WERI-Rb-1 (cell line): ENCODE measurements at places on chromosomes 3 and 15.
A peak's percentile ranks its signal among the peaks of the same experiment; 100 is the strongest.

DNA sequence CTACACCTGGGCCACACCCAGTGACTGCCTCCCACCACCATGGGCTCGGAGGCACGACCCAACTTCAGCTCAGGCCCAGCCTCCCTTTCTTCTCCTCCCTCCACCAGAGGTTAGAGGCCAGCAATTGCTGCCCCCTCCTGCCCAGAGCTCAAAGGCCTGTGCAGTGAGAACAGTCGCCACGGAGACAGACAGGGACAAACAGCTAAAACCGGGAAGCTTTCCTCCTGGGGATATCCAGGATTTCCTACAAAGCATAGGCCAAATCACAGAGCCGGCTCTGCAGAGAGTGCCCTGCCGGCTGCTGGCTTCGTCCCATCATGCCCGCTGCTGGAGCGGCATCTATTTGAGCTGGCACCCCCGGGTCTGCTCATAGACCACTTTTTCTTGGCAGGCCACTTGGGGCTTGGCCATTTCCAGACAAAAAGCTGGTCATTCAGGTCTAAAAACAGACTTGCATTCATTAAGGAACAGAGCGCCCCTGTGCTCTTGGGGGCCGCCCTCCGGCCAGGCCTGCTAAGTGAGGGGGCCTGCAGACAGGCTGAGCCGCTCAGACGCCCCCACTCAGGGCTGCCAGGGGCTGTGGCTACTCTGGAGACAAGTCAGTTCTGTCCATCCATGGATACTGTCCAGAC is 17.5 kb downstream of the GRAMD2A start:
- peak; percentile 48 for DNase-seq

DNA sequence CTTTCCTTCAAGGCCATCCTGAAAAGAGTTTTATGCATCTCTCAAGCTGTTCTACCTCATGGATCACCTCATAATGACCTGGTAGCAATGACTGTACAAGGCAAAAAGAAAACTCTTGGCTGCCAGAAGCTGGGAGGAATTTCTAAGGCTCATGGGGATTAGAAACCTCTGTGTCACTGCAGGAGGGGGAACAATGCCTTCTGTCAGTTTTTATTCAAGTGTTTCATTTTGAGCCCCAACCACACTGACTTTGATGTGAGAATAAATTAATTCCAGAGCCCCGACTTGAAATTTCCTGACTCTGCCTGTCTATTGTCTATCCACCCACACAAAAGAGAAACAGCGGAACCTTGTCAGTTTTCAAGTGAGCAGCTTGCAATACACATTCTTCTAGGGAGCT is 58.7 kb upstream of the MRPL3 start:
- peak; percentile 26 for DNase-seq

DNA sequence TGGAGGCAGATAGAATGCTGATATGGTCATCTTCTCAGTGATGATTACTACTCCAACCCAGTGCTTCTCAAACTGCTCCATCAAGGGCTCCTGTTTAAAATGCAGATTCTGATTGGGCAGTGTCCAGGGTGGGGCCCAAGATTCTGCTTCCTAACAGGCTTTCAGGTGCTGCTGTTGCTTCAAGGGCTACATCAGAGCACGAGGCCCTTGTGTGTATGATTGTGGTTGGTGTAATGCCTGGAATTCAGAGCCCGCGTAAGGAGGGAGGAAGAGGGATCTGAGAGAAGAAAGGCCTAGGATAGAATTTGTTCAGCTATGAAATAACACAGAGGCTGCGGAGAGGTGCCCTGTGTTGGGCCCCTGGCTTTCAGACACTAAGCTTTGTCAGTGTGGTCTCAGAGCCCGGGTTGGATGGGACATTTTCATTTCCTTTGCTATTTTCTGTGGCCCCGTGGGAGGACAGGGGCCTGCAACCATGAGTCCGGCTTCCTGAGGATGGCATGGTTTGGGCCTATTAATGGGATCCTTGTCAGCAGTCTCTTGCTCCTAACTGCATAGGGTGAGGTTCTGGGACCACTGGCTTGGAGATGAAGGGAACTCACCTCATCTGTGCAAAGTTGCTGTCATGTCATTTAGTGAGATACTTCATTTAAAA is 53.0 kb downstream of the ATP1B3 start:
- no peak for DNase-seq

DNA sequence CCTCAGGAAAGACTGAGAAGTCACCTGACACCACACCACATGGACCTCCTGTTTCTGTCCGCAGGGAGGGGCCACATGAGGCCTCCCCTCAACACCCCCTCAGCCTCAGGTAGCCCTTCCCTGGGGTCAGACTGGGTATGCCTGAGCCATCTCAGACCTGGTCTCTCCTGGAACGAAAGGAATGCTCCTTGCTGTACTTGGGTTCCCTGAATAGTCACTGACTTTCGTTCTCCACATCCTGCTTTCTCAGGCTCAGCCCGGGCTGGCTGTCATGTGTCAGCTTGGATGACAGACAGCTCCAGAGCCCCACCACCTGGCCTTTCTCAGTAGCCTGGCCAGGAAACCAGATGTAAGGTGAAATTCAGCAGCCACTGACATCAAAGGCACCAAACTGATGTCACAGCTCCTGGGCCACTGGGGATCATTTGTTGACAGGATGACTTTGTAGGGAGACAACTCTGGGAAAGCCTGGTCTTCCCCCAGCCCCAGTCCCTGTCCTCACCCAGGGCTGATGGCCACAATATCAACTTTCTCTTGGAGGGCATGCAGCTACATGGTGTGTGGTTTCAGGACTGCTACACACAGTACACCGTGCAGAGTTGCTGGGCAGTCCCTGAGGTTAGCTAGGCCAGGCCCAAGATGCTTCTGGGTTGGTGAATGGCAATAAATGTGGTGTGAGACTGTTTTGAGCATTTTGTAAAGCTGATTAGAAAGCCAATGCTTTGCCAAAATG is 141.4 kb upstream of the MRPS22 start:
- DNase-seq: peak; percentile 87

DNA sequence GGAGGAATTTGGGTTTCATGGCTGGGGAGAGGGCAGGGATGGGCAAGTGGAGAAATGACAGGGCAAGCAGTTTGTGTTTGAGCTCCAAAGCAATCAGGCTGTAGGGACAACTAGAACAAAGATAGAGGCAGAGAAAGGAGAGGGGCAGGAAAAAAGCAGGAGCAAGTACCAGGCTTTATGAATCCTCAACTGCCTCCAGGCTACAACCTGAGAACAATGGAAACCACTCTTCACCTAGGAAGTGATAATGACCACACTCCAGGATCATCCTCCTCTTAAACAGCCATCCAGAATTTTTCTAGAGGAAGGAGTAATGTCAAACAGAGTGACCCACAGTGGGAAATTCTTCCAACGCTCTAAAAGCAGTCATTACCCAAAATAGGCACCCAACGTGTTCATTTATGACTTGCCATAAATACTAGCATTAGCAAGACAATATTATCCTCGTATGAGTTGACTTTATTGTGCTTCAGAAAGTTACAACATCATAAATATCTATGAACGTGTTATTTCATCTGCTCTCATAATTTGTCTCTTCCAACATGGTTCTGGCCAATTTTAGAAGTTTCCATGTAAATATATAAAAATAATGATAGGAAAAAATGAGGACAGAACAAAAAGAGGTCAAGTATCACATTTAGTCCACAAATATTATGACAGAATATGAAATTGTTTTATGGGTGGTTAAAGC is 50.5 kb downstream of the TNFAIP8L3 start:
- DNase-seq: no peak

GRCh38 chr15:63870487-63871209 is 36.9 kb upstream of the HERC1 start:
- DNase-seq: no peak

- DNase-seq: no peak
Measured at GRCh38 chr3:58494107-58494506, 2.2 kb downstream of the KCTD6 start.

GRCh38 chr15:29055876-29056275 is 170.1 kb downstream of the APBA2 start:
- no peak for DNase-seq

- DNase-seq: no peak
Measured at GRCh38 chr15:35674873-35675781, 129.2 kb upstream of the DPH6 start.

DNA sequence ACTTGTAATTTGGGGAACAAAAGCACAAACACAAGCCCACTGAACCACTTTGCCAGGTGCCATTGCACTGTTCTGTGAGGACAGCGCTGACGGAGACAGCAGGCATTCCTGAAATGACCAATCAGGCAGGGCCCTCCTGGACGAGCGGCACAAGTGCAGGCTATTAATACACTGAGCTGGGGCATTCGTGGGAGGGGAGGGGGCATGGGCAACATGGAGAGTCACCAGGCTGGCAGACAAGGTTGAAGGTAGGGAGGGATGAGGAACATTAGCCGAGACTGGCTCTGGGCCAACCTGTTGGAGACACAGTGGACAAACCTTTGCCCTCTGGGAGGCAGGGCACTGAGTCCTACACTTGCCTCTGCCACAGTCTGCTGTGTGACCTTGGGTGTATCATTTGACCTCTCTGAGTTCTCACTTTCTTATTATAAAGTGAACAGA is 45.6 kb downstream of the NOX5 start:
- no peak for DNase-seq

GRCh38 chr15:63870043-63870394 is 36.3 kb upstream of the HERC1 start:
- no peak for DNase-seq

- DNase-seq: no peak
Measured at GRCh38 chr15:89307791-89308190, 26.8 kb downstream of the POLG start.

DNA sequence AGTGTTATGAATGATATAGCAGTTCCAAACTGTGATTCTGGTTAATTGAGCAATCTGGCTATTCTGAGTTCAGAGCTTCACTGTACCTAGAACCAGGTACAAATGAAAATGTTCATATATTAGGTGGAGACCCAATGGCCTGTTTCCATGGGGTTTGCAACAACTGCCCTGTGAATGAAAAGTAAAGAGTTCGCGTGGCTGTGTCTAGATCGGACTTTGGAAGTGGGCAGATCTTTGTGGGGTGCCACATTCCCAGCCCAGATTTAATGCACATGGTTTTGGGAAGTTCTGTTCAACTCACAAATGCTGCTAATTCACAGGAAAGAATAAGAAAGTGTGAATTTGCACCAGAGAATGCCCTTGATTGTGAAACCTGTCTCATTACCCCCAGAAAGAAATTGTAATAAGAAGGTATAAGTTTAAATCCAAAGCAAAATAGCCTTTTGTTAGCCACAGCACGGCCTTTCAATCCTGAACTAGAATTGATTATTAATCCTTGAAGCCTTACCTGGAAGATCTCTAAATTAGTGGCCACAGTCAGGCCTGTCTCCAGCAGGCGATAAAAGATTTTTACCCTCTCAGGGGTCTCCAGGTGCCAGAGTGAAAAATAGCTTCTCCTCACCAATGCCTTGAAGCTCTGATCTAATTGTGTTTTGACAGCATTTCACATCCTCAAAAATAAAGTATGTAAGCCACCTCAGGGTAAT is 22.6 kb downstream of the WHAMM start:
- DNase-seq: no peak

- DNase-seq: no peak
Measured at GRCh38 chr15:70253461-70254156, 155.9 kb upstream of the TLE3 start.

DNA sequence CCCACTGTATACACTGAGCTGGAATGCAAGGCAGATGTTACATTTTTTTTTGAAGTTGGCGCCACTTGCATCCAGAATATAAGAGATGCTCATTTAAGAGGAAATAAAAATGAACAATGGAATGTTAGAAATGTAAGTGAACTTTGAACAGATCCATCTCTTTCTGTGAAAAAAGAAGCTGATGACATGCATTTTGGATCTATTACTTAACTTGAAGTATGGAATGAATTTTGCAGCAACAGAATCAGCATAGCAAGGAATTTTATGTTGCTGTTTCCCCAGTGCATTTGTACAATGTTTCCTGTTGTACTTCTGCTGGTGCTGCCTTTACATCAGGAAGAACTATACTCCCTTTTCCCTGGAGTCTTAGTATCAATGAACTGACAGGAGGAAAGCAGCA is 178.2 kb downstream of the LSAMP start:
- DNase-seq: no peak

DNA sequence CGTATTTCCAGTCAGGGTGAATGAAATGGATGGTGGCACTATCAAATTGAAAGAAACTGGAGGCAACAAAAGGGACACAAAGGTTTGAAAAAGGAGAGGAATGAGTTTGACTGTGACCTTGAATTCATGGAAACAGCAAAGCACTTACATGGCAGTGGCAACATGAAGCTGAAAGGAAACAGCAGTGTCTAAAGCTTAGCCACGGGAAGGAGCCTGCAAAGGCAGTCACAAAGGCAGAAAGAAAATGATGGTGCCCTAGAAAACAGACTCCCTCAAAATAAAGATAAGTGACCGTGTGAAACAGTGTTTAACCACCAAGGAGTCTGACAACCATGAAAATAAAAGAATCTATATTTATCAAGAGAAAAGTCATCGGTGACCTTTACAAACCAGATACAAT is 51.2 kb downstream of the SLTM start:
- DNase-seq: no peak

GRCh38 chr15:68335251-68335650 is 57.7 kb downstream of the FEM1B start:
- DNase-seq: no peak

GRCh38 chr3:59812237-59813147 is 762.7 kb upstream of the CFAP20DC start:
- no peak for DNase-seq
